Activated CD4-positive, alpha-beta T cell treated with anti-CD3 and anti-CD28 coated beads for 24 hours (primary cell): ENCODE measurements at places on chromosomes 12 and 14.

- DNase-seq: no peak
Observed at GRCh38 chr14:96173636-96174475, 30.8 kb upstream of the BDKRB2 start.

- no peak for DNase-seq
Observed at GRCh38 chr14:99253890-99254289, 18.1 kb downstream of the BCL11B start.

GRCh38 chr12:94792693-94793092 is 142.3 kb upstream of the TMCC3 start:
- DNase-seq: no peak

GRCh38 chr12:107684029-107684795 is 1.4 kb upstream of the PWP1 start:
- DNase-seq: no peak

DNA sequence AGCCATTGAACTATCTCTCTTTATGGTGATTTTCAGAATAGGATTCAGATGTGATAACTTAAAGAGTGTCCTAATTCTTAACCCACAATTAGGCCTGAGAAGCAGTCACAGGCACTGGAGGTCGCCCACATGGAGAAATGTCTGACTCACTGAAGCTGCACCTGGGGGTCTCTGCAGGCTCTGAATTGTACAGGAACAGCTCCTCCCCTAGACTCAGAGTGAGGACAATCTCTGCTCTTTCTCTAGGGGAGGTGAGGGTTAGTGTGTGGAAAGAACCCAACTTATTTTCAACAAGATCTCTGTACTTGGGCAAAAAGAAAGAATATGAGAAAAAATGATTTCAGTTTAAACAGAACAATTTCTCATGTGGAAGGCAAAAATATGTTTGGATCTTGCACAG is 1124.6 kb downstream of the TMEM121 start:
- no peak for DNase-seq

DNA sequence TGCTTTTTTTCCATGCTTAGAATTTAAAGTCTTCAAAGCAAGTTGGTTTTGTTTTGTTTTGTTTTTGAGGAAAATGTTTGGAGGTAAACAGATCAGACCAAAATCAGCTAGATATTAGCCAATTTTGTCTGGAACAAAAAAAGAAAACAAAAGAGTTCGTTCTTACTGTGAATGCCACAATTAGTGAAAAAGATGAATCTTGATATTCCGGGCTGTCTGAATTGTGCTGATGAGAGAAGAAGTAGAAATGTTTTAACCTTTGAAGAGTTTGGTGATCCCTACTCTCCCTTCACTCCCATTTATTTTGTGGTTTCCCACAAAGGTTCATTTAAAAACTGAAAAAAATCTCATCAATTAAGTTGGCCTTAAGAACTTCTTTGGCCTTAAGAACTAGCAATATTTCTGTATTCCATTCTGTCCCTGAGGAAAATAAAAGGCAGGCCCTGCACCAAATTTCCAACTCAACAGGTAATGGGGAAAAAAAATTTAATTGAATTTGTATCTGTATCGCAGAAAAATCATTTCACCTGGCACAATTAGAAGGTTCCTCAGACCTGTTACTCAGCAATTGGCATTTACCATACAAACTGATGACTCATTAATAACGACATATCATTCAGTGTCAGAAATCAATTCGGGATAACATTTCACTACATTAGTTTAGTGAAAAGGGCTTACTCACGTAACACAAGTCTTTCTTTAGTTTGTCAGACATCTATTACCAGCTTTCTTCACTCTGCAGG is 562 bp upstream of the GLIPR1L2 start:
- no peak for DNase-seq

GRCh38 chr14:66965831-66966230 is 223.4 kb upstream of the GARIN2 start:
- DNase-seq: no peak

DNA sequence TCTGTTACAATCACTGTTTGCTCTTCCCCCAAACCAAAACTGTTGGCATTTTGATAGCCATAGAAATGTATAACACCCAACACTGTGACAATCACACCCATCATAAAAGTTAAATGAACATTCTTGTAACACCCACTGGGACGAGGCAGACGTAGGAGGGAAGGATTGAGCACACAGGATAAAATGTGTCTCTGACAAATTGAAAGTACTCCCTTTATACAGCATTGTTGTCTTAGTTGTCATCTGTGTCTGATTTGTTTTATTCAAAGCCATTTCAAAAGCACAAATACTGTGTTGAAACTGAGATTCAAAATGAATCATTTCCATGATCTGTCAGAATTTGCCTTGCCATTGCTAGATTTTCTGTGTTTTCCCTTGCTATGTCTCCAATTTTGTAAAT is 436.3 kb downstream of the TMTC2 start:
- no peak for DNase-seq

- DNase-seq: no peak
Observed at GRCh38 chr12:61652265-61652664, 607.9 kb upstream of the USP15 start.

- no peak for DNase-seq
Observed at GRCh38 chr12:120067084-120067869, 49.3 kb downstream of the RAB35 start.

DNA sequence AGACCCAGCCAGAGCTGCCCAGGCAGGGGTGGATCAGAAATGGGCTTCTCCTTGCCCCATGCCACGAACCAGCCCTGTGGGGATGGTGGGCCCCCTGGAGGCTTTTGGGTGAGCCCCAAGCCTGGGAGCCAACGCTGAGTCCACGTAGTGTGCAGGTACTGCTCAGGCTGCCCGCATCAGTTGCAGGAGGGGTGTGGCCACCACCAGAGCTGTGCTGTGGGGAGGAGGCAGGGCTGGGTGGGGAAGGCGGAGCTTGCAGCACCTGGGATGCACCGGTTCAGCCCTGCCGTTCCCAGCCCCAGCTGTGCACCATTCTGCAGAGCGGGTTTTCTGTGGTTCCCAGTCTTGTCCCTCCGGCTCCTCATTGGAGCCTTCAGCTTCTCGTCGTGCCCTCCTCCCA is 36.3 kb downstream of the IL31 start:
- DNase-seq: no peak

DNA sequence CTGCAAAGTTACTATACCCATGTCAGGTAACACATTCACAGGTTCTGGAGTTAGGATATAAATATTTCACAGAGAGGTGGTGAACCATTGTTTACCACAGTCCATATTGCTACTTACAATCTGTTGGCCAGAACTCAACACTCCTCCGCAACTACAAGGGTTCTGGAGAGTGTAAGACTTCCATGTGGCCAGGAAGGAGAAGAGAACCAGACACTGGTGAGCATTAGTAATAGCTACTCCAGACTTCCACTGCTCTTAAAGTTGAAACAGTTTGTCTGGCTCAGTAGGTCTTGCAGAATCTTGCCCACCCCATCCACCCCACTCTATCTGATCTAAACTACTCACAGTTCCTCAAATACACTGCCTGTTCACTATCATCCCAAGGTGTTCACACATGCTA is 369.6 kb downstream of the DUSP6 start:
- DNase-seq: no peak

GRCh38 chr12:106329231-106329982 is 26.9 kb downstream of the TCP11L2 start:
- no peak for DNase-seq

GRCh38 chr14:51727526-51727925 is 75.8 kb downstream of the FRMD6 start:
- DNase-seq: no peak

DNA sequence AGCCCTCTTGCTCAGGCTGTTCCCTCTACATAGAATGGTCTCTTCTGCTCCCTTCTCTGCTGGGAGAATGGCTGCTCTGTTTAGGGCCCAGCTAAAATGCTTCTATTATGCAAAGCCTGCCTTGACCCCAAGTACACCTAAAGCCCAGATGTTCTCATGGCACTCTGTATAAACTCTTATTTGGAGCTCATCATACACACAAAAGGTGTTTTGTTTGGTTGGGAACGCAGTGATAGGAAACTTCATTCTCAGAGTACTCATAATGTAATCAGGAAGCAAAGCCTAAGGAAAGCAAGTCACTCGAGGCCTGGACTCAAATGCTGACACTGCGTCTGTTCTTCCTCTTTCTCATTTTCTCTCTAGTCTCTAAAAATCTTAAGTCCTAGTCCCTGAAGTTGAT is 38.2 kb upstream of the SYCP3 start:
- no peak for DNase-seq

GRCh38 chr12:27657296-27657695 is 39.0 kb upstream of the REP15 start:
- DNase-seq: no peak

GRCh38 chr12:49680075-49680474 is 27.1 kb downstream of the FMNL3 start:
- no peak for DNase-seq

- no peak for DNase-seq
Observed at GRCh38 chr12:19596434-19597166, 157.3 kb downstream of the AEBP2 start.

DNA sequence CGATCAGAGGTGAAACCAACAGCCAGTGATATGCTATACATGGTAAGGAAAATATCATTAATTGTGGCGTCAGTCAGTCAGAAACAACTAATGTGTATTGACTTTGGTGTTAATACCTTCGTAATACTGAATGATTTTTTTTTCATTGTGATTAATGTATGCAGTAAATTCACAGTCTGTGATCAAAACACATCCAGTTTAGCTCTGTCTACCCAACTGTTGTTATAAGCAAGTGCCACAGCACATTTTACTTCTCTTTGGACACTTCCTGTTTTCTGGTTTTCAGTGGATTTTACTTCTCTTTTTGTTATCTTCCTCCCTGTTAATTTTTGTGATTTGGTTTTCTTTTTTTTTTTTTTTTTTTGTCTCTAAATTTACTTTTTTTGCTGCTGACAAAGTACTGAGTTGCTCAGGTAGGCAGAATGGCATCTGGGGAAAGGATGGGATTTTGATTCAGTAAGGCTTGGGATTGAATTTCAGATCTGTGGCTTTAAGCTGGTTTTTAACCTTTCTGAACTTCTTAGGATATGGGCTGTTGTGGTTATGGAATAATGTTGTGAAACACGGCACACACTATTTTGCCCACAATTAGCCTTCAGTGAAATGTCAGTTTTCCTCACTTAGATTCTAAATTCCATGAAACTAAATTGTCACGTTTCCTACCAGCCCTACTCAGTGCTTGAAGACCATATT is 604 bp downstream of the GLIPR1 start:
- DNase-seq: no peak

GRCh38 chr12:114215746-114216145 is 190.2 kb downstream of the TBX5 start:
- no peak for DNase-seq

GRCh38 chr14:58796242-58797009 is 158.7 kb downstream of the DACT1 start:
- DNase-seq: no peak
